Memory B cell (primary cell): ENCODE measurements at places on chromosomes 6 and 20.

DNA sequence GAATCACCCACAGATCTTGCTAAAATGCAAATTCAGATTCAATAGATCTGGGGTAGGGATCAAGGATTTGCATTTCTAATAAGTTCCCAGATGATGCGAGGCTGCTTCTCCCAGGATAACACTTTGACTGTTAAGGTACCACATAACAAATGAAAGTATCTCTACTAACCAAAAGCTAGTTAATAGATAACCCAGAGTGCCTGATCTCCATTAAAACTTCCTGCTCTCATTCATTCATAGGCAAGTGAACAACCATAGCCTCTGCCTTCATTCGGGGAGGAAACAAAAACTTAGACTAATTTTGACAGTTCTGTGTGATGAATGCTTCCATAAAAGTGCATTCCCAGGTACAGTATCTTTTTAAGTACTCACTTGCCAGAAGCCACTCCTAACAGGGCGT, 265.6 kb upstream of the BTBD3 start:
- no peak for DNase-seq

DNA sequence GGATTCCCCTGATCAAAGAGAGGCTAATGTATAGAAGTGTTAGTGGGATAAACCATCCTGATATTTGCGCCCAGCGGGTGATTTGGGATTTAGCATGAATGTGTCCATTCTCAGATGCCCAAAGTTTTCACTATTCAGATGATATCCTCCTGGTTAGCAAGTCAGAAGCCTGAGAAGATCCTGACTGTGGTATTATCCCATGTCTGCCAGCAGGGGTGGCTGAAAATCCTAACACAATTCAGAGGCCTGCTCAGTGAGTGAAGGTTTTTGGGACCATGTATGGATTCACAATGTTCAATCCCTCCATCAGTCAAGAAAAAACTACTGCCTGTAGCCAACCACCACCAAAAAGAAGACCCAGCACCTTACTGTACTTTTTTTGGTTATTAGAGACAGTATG, 34.1 kb upstream of the SPACA1 start:
- DNase-seq: no peak

DNA sequence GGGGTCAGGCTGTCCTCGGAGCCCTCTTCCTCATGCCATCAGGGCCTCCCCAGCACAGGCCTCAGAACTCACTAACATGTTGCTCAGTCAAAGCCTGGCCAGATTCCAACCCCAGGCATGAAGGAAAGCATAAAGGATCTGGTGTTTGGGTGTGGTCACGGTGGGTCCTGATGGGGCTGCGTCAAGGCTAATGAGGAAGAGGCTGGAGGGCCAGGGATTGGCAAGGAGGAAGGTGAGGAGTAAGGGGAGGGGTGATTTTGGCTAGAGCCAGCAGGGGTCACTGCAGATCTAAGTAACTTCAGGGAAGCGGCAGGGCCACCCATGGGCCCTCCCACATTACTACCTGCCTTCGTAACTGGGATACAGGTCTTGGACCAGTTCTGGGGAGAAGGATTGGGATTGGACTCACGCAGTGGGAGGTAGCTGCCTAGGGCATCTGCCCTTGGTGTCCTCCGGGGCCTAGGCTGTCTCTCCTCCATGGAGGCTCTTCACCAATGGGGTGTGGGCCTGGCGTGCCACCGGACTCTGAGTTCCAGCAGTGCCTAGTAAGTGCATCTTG, 36.2 kb upstream of the MRPS18A start:
- DNase-seq: peak; percentile 66

DNA sequence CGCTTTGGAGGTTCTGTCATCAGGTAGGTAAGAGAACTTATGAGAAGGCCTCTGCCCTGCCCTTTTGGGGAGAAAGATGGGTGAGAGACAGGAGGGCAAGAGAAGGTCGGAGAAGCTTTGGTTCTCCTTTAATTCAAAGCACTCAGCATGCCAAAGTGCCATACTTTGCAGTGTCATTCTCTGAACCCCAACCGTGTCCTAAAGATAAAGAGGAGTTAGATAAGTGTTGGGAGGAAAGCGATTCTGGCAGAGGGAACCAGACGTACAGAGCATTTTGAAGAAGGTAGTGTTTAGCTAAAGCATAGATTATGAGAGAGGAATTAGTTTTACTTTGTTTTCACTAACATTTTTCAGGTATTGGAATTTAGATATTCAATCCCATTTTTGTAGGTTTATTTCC, 40.3 kb downstream of the NKAIN2 start:
- DNase-seq: no peak
